ENCODE measurements at places on chromosomes 1 and 21. TPM values are rescaled to one million over a fixed set of nuclear protein-coding genes. Genes with fewer than 3 reads are reported as not detected.

- peak; percentile 65 for DNase-seq
Measured at GRCh38 chr1:30525971-30526651, 197.3 kb downstream of the MATN1 start.

The IQGAP3 gene
- polyA plus RNA-seq, result 11.6 TPM

GRCh38 chr1:44233593-44233992 is 20.3 kb downstream of the DMAP1 start:
- DNase-seq, result no peak

The OR2L8 gene
- polyA plus RNA-seq, result not detected

DNA sequence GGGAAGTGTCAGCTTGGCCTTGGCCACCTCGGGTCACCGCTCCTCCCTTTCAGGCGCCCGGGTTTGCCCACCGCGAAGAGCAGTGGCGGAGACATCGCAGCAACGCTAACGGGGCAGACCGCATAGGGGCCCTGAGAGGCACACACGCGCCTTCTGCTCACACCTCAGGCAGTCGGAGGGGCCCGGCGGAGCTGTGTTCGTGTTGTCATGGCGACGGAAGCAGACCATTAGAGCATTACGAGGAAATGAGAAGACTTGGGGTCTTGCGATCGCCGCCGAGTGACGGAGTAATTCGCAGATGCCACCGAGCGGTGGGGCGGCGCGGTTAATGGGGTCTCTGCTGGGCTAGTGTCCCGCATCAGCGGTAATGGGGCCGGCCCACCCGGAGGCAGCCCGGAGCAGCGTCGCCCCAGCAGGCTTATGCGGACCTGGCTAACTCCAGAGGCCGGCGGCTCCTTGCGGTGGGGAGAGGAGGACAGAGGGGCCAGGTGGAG is 144.1 kb downstream of the TNR start:
- peak; percentile 50 for DNase-seq

DNA sequence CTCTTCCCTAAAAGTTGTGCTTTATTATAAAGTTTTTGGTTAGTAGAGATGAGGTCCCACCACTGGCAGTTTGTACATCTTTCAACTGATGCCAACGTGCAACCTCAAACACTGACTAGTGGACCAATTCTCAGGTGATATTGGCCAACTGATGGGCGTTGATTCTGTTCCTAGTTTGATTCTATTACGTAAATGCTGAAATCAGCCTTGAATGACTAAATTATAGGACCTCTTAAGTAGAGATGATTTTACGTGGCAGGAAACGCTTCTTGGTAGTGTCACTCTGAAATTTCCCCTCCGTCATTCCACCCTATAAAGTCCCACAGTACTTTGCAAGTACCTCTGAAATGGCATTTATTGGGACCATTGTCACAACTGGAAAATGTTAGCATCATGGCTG is 8.8 kb upstream of the FNDC7 start:
- DNase-seq, result no peak

DNA sequence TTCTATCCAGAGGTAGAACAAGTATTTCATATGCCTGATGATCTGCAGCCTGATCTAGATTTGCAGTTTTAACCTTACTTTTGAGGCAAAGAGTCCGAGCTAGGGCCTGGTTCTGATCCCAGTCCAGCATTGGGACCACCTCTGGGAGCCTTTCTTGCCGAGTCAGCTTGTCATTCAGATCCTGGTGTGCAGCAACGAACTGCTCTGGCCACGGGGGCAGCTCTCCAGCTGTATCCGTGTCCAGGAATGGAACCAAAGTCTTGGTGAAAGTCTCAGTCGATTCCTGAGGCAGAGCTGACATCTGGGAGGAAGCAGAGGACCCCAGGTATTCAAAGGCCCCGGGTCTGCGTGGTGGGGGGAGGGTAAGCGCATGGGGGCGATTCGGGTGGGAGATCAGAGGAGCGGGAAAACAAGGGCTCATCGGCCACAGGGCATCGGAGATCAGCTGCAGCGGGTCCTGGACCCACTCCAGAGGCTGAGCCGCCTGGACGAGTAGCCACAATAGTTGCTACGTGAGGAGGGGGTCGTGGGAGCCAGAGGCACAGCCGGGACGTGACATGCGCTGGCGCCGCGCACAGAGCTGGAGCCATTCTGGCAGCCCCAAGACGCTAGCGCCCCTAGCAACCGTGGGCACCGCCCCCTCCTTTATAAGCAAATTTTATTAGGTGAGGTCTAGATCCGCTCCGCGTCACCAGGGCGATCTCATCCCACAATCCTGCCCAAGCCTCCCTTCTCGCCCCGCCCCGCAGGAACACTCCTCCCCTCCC is 32.4 kb upstream of the BSDC1 start:
- DNase-seq, result no peak

DNA sequence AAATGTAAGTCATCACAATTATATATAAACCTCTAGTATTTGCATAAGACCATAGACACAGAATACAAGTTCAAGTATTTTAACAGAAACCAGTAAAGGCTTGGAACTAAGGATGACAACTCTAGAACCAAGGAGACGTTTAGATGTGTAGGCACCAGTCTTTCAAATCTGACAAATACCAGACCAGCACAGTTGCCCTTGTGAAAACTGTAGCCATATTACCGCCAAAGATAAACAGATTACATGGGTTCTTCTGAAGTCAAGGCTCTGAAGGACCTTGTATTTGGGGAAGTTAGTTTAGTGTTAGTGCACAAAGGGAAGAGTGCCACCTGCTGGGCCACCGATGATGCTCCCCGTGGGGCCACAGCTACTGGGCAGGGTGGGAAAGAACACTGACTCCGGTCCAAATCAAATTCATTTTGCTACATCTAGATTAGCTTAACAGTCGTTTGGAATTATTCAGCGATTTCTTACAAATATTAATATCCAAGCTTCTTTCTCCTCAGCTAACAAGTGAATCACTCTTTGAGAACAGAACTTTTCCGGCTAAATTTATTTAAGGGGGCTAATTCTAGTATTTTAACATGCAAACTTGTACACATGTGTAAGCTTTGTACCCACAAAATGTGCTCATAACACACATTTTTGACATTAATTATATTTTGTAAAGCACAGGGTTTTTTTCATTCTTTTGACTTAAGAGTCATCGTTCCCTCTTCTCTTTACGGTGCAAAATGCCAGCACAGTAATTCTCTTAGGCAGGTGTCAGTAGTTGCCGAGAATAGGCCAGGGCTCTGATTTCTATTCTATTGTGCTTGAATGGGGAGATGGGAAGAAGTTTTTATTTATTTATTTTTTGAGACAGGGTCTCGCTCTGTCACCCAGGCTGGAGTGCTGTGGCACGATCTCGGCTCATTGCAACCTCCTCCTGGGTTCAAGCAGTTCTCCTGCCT is 8.0 kb upstream of the NIBAN1 start:
- DNase-seq, result no peak

- DNase-seq, result no peak
Measured at GRCh38 chr1:116357487-116357886, 15.6 kb upstream of the ATP1A1 start.

The PRKAA2 gene
- 16.4 TPM for polyA plus RNA-seq

DNA sequence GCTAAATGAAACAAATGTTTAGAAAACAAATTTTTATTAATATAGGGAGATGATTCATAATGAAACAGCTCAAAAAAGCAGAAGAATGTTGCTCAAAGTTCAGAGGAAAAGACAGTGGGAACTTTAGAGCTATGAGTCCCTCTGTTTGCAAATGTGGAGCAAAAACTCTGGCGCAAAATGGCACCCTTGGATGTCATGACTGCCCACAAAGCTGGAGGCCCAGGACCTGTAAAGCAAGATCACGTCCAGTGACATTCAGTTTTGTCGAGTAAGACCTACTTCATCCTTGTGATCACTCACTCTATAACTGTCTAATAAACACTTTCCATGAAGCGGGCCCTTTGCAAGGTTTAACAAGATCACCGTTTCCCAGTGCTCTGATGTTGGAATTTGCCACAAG is 9.1 kb upstream of the EXO1 start:
- DNase-seq, result no peak

GRCh38 chr1:215744419-215744818 is 177.3 kb downstream of the KCTD3 start:
- DNase-seq, result no peak

The KPRP gene
- not detected for polyA plus RNA-seq

The CDC42BPA gene
- polyA plus RNA-seq, result 43.8 TPM

The CD84 gene
- polyA plus RNA-seq, result 1.6 TPM

- no peak for DNase-seq
Measured at GRCh38 chr1:221806236-221806635, 64.3 kb upstream of the DUSP10 start.

The PPM1J gene
- 1.4 TPM for polyA plus RNA-seq

- no peak for DNase-seq
Measured at GRCh38 chr1:43444151-43444828, 9.4 kb downstream of the HYI start.

The NEK2 gene
- polyA plus RNA-seq, result 21.1 TPM

The SYPL2 gene
- 12.5 TPM for polyA plus RNA-seq

GRCh38 chr1:113429461-113430153 is 39.3 kb downstream of the MAGI3 start:
- no peak for DNase-seq

DNA sequence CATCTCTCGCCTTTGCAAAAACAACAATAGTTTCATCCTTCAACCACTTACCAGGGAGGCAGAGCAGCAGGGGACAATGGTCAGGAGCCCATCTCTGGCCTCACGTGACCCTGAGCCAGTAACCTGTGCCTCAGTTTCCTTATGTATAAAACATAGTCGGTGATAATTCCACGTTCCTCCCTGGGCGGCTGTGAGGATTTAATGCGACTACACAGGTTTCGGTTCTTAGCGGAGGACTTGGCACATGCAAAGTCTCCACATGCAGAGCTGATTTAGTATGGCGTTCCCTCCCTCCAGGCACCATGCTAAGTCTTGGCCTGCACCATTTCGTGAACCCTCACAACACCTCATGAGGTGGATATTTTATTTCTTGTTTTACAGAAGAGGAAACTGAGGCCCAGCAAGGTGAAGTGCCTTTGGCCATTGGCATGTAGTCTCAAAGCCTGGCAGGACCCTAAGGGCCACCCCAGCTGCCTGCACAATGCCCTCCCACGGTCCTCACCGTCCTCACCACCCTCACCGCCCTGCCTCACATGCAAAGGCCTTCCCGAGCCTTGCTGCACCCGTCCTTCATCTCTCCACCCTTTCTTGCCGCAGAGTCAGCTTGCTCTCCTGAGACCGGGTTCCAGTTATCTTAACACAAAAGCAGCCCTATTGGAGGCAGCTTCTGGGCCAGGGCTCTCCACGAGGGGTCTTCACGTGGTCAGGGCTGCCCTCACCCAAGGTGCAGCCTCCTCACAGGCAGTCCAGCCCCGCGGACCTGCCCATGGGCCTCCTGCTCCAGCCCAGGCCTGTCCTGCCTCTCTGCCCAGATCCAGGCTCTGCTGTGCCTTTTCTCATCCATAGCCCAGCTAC is 48.9 kb downstream of the SYF2 start:
- DNase-seq, result no peak

DNA sequence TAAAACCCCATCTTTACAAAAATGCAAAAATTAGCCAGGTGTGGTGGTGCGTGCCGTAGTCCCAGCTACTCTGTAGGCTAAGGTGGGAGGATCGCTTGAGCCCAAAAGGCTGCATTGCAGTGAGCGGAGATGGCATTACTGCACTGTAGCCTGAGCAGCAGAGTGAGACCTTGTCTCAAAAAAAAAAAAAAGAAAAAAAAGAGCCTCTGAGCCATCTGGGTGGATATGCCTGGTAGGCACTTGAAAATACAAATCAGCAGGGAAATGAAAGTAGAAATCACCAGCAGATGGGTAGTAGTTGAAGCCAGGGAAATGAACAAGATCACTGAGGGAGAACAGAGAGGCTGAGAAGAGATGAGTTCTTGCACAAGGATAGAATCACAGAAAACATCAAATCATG is 131.0 kb upstream of the HMCN1 start:
- DNase-seq, result no peak

The NBPF4 gene
- not detected for polyA plus RNA-seq

DNA sequence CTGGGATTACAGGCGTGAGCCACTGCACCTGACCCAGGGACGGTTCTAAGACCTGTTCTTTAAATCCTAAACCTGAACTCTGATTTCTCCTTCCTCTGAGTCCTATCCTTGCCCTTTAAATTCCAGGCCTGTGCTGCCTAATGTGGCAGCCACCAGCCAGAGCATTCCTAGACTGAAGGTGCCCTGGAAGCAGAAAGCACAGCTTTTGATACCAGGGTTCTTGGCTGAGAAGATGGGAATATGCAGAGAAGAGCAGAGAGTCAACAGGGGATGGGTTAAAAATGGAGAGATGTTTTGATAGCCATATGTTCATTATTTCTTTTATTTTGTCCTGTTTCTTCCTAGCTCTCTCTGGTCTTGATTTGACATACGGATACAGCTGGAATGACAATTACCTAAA is 49.7 kb downstream of the RYR2 start:
- no peak for DNase-seq

- no peak for DNase-seq
Measured at GRCh38 chr1:224749916-224750315, 133.8 kb downstream of the CNIH3 start.

The FOXJ3 gene
- polyA plus RNA-seq, result 44.6 TPM

The RASSF5 gene
- polyA plus RNA-seq, result 5.1 TPM

DNA sequence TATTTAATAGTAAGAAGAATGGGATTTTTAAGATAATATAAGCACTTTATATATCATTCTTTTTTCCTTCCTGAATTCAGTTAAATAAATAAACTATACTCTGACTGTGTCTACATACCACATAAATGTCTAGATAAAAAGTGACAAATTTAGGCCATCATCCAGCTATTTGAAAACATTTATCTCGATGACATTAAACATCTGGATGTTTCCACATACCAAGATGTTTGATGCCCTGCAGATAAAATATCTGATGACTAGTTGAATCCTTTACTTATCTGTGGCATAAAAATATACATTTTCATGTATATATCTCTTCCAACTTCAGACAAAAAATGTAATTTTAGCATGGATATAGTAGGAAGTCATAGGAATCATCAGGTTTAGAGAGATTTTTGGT is 348.3 kb downstream of the DPYD start:
- DNase-seq, result no peak

DNA sequence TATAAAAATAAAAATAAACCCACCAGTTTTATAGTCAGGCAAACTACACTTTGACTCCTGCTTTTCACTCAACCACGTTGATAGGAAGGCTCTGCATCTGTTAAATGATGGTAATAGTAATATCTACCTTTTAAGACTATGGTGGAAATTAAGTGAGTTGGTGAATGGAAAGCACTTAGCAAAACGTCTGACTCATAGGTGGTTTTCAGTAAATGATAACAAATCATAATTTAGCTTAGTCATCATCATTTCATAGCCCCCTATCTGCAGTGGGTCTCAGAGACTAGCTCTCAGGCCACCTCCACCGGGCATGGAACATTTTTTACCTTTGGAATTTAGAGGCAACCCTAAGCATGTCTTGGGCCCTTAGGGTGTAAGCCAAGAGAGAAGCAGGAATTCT is 160.0 kb downstream of the PDE4B start:
- DNase-seq, result no peak

The ITLN2 gene
- 0.06 TPM for polyA plus RNA-seq

- peak; percentile 87 for DNase-seq
Measured at GRCh38 chr1:19715334-19716203, 50.9 kb downstream of the HTR6 start.

DNA sequence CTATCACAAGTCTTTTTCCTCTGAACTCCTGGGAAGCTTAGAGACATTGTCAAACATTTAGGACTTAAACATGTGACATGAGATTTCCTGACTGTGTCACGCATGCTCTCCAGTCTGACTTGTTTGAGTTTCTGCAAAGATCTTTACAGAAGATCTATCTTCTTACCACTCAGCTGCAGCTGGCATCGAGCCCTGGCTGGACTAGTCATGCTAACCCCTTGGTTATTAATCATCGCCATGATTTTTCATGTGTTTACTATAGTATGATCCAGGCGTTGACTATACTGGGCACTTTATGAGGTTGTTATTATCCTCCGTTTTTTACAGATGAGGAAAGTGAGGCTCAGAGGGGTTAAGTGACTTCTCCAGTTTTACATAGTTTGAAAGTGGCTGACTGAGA is 18.1 kb upstream of the IRF2BP2 start:
- DNase-seq, result no peak

The JMJD4 gene
- 15.9 TPM for polyA plus RNA-seq

Data from right renal pelvis (tissue), 4 donors.